ENCODE measurements at places on chromosomes 1 and 21.

GRCh38 chr1:26788836-26789611 lies 1.3 kb downstream of the PIGV start:
- DNase-seq: peak; percentile 97

DNA sequence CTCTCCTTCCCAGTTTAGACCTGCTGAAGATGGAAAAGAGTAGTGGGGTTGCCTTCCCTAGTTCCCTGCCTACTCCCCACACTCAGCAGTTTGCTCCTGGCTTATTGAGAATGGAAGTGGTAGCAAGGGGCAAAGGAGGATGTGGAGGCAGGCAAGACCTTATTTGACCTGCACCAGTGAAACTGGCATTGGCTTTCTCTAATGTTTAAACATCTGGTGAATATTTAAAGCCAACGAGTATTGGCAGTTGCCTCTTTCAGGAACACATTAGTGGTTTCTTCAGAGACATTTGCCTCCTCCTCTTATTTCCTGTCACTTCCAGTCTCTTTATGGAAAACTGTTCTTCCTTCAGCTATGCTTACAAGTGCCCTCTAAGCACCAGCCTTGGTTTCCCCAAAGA lies 62.4 kb upstream of the VAV3 start:
- no peak for DNase-seq

DNA sequence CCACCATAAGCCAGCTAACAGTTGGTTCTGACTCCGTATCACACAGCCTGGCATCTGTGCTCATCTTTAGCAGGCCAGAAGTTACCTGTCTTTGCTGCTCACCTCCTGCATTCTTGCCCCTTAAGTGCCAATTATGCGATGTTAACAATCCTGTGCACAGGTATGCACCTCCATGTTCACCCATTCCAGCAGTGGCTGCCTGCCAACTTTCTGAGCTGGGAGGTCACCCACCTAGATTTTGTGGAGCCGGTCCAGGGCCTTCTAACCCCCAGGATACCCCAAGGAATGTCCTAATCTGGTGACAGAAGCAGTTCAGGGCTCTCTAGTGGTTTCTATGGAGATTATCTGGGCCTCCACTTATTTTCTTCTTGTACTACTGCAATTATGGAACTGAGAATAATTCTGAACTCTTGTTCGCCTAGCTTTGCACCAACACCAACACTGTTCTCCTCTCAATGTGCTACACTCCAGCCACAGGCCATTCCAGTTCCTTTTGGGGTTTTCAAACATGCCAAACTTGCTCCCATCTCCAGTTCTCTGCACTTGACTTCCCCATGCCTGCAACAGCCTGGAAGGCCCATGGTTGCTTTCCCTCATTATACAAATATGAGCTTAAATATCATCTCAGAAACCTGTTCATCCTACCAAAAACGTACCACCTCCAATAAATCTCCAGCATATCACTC lies 9.0 kb downstream of the BCAR3 start:
- DNase-seq: peak; percentile 29

- no peak for DNase-seq
Measured at GRCh38 chr1:2313651-2314261, 77.6 kb downstream of the MORN1 start.
